ENCODE measurements at places on chromosomes 16 and 17.

DNA sequence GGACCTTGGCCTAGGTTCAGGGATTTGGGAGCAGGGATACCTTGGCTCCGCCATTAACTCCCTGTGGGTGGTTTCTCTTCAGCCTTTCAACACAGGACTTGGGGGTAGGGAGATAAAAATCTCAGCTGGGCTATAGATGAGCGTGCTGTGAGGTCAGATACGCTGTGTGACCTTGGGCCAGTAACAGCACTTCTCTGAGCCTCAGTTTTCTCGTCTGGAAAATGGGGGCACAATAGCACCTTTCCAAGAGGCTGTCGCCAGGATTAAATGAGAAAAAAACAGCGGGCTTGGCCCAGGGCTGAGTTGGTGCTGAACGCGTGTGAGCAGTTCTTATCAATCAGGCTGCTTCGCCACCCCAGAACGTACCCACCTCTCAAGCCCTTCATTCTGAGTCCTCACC lies 17.6 kb downstream of the CCDC92B start:
- DNase-seq, result no peak

- DNase-seq, result no peak
Observed at GRCh38 chr16:4745274-4745569, 10.9 kb downstream of the DNAAF8 start.

DNA sequence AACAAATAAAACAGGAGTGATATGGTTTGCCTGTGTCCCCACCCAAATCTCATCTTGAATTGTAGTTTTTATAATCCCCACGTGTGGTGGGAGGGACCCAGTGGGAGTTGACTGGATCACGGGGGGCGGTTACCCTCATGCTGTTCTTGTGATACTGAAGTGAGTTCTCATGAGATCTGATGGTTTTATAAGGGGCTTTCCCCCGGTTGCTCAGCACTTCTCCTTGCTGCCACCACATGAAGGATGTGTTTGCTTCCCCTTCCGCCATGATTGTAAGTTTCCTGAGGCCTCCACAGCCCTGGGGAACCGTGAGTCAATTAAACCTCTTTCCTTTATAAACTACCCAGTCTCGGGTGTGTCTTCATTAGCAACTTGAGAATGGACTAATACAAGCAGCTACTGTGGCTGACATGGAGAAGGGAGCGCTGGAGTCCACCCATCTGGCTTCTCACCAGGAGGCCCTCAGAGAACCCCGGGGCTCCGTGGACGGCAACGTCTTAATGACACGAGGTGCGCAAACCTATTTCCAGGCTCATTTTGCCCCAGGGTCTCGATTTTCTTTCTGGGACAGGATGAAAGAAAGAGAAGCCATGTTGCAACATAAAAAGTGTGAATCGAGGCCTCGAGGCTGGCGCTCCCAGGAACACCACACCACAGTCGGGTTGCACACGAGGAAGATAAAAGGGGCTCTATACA lies 129.5 kb downstream of the DYNLRB2 start:
- no peak for DNase-seq

- peak; percentile 88 for DNase-seq
Observed at GRCh38 chr17:48671697-48672171, 45.6 kb upstream of the HOXB9 start.

DNA sequence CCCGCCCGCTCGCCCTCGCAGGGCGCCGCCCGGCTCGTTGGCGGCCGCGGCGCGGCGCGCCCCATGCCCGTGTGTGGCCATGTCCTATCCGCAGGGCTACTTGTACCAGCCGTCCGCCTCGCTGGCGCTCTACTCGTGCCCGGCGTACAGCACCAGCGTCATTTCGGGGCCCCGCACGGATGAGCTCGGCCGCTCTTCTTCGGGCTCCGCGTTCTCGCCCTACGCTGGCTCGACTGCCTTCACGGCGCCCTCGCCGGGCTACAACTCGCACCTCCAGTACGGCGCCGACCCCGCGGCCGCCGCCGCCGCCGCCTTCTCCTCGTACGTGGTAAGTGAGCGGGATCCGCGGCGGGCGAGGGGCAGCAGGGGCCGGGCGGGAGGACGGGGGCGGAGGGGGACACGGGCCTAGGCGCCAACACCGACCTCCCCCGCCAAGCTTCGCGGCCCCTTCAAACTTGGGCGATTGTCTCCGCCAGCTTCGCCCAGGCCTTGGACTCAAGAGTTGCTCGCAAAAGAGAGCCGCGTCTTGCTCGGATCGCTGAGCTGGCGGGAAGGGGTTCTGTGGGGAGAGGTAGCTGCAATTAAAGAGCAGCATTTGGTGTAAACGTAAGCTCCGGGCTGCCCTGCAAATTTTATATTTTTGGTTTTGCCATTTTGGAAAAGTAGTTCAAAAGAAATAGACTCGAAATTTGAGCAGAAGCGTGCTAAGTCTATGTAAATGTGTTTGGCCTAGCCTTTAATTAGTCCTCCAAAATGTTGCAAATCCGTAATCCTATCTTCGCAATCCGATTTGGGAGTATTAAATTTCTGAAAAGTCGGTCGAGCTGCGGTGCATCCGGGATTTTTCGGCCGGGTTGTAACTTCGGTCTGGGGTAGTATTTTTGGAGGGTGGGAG lies 702 bp downstream of the IRX5 start:
- DNase-seq, result peak; percentile 34

DNA sequence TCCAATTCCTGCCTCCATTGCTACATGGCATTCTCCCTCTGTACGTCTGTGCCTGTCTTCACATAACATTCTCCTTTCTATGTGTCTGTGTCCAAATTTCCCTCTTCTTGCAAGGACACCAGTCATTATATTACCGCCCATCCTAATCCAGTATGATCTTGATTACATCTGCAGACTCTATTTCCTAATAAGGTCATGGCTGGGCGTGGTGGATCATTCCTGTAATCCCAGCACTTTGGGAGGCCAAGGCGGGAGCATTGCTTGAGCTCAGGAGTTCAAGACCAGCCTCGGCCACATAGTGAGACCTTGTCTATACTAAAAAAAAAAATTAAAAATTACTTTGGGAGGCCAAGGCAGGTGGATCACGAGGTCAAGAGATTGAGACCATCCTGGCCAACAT lies 5.0 kb upstream of the PRR14 start:
- DNase-seq, result no peak

DNA sequence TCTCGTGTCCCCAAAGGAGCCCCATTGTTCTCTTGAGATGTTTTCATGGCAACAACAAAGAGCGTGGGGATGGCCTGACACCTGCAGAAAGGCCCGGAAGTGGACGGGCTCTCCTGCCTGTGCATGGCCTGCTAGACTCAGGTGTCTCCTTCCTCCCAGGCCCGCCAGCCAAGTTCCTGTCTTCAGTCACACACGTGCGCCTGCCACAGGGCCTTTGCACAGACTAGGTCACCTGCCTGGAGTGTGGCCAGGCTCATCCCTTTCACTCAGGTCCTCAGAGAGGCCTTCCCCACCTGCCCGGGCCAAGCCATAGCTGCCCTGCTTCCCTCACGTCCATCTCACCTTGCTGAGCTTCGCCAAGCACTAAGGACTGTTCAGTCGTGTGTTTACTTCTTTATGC lies 300.9 kb downstream of the FOXL1 start:
- DNase-seq, result no peak

DNA sequence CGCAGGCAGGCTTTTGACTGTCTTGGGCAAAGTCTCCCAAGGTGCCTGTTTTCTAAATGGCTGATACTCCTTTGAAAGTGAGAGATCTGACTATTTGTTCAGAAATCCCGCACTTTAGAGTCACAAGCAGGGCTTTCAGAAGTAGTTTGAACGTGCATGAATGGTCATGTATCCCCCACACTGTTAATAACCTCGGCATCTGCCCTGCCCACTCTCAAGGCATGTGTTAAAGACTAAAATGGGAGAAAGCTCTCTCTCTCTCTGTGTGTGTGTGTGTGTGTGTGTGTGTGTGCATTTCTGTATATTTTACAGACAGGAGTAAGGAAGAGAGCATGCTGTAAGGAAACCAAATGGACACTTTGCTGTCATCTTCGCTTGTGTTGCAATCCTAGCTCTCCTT lies 163.7 kb downstream of the MAF start:
- no peak for DNase-seq

- no peak for DNase-seq
Observed at GRCh38 chr16:4976079-4976478, 17.9 kb downstream of the SEC14L5 start.

- DNase-seq, result no peak
Observed at GRCh38 chr16:80616362-80616761, 75.6 kb downstream of the DYNLRB2 start.

GRCh38 chr17:46038937-46039336 lies 39.9 kb downstream of the STH start:
- peak; percentile 15 for DNase-seq

DNA sequence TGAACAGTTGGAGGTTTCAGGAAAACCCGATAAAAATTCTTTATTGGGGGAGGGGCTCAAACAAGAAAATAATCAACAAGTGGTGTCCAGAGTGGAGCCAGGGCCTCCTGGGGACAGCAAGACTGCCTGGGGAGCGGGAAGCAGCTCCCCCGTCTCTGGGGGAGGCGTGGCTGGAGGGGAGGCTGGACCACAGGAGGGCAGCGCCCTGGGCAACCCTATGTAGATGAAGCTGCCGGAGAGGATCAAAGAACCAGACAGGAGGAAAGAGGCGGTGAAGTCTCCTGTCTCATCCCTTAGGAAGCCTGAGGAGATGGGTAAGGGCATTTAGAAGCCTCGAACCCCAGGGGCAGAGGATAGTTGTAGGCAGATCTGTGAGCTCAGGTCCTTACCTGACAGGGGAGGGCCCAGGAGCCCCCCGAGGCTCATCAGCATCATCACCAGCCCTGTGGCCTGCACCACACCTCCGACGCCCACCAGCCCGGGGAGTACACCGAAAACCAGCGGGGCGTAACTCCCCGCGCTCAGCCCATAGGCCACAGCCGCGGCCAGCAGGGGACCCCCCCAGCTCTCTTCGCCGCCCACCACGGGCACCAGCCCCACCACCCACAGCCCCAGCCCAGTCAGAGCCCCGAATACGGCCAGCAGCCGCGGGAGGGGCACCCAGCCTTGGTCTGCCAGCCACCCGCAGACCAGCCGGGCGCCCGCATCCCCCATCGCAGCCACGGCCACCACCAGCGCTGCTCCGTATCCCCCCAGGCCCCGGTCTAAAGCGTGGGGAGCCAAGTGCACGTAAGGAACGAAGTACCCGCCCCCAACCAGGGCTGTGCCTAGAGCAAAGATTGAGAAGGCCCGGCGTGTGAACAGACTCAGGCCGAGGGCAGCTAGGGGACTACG lies 2.0 kb downstream of the SLC16A11 start:
- peak; percentile 58 for DNase-seq

- DNase-seq, result no peak
Observed at GRCh38 chr17:57881783-57882351, 32.0 kb upstream of the MRPS23 start.

DNA sequence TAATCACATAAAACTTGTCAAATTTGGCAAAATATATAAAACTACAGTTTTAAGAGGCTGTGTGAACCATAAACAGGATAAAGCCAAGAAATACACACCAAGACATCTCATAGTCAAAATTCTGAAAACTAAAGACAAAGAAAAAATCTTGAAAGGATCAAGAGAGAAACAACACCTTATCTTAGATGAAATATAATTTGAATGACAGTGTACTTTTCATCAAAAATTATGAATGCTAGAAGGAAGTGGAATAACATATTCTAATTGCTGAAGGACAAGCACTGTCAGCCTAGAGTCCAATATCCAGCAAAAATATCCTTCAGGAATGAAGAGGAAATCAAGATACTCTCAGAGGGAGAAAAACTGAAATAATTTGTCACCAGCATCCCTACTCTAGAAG lies 37.2 kb downstream of the PIK3R5 start:
- DNase-seq, result no peak

DNA sequence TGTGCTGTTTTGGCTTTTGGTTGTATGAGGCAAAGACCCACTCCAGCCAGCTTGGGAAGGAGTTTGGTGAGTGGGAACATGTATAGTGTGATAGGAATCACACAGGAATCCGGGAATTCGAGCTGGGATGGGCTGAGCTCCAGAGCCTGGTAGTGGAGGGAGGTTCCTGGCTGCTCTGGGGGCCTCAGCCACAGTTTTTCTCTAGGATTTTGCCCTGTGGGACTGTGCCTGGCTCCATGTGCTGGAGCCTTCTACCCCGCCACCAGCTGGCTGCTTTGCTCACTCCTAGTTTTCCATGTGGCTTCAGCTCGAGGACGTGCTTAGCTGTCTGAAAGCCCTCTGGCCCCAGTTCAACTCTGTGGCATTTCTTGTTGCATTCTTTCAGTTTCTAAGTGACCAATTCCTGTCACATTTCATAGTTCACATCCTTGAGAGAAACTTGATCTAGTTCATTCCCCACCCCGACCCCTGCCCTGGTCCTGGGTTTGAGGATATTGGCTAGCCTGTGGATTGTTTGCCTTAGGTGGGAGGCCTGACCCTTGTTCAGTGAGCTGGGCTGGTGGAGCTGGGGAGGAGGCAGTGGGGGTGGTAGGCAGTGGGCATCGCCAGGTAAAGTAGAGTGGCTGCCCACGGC lies 5.0 kb downstream of the SEC14L1 start:
- no peak for DNase-seq

DNA sequence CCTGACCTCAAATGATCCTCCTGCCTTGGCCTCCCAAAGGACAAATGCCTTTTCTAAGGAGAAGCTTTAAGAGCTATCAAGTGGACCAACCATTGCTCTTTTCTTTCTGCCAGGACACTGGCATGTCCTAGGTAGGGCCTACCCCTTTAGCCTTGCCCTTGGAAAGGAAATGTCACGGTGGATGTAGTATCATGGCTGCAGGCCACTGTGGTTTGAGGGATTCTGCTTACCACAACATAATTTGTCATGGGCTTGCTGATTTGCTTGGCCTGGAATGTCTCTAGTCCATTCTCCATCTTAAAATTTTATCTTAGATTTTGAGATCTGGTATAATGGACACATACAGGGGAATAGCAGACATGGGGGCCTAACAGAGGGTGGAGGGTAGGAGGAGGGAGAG lies 6.0 kb downstream of the KRT20 start:
- no peak for DNase-seq

- no peak for DNase-seq
Observed at GRCh38 chr17:83152745-83153611, 73.6 kb downstream of the METRNL start.

DNA sequence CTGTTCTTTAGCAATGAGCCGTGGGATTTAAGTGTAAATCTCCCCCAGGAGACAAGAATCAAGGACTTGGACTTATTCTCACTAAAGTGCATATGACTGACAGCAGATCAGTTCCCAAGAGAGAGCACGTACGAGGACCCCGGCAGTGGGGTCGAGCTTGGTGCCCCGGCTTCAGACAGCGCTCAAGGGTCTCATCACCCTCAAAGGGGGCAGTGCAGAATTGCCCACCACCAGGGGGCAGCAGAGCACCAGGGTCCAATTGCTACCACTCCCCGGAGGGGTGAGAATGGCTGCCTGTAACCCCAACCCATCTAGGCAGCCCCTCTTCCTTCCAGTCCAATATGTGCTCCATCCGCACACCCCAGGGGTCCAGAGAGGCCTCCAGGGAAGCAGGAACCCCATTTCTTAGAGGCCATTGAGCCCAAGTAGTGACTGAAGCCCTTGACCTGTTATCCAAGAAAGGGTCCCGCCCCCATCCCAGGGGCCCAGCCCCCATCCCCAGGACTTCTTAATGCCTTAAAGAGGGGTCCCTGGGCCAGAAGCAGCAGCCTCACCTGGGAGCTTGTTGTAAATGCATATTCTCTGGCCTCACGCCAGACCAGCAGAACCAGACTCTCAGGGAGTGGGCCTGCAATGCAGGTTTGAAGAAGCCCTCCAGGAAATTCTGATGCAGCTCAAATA lies 86.1 kb downstream of the ZDHHC7 start:
- DNase-seq, result peak; percentile 53
